Progenitor cell of endocrine pancreas (in vitro differentiated cells): ENCODE measurements at places on chromosomes 12 and 14.

GRCh38 chr14:33636716-33637115, 314.2 kb downstream of the EGLN3 start:
- no peak for DNase-seq

DNA sequence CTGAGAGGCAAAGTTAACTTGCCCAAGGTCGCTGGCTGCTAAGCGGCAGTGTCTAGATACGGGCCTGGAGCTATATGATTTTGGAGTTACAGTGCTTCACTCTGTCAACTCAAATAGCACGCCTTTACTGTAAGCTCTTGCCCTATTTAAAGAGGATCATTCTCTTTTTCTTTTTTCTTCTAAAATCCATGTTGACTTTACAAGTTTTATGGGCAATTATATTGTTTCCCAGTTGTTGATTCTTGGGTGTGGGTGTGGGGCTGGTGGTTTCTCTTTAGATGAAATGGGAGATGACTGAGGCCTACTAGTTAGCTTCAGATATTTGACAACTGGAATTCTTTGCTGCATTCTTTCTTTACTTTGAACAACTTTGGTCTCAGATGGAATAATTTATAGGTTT, 70.7 kb downstream of the C12orf75 start:
- DNase-seq, result no peak

DNA sequence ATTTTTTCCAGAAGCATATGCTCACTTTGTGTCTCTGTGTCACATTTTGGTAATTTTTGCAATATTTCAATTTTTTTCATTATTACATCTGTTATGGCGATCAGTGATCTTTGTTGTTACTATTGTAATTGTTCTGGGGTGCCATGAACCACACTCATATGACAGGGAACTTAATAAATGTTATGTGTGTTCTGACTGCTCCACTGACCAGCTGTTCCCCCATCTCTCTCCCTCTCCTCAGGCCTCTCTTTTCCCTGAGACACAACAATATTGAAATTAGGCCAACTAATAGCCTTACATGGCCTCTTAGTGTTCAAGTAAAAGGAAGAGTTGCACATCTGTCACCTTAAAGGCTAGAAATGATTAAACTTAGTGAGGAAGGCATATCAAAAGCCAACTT, 46.0 kb downstream of the SCN8A start:
- no peak for DNase-seq

DNA sequence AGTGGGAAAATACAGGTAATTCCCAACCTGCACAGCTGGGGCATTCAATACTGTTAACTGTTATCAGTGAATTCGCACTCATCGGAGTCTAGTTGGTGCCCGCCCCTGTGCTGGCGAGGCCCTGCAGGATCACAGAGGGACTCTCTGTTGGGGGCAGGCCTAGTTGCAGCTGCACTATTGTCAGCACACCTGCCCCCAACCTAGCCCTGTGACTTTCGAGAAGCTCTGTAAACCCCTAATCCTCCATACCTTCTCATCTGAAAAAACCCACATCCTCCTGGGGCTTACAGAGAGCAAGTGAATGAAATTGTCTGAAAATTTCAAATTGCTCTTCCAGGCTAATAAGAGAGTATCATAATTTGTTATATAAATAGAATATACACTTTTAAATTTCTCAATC, 132.2 kb upstream of the NUDT4 start:
- no peak for DNase-seq

DNA sequence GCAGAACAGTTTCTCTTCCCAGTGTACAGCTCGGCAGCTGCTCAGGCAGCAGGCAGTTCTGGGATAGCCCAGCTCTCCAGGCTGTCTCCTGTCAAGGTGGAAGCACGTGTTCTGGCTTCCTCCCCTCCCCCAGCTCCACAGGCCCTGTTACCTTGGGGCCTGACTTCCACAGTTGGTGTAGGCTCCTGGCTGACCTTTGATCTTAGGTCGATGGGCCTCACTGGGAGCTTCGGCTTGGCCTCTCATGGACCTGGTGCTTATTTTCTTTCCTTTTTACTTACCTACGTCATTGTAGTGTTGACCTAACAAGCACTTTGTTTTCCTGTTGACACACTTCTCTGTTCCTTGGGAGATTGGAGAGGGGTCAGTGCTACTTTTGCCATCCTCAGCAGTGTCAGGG, 17.0 kb downstream of the DLST start:
- DNase-seq, result no peak
